Suppressor macrophage treated with lipopolysaccharide for 1 hour (primary cell): ENCODE measurements at places on chromosomes 6 and 20.

- DNase-seq: no peak
Measured at GRCh38 chr6:43105538-43106222, 29.6 kb downstream of the PTK7 start.

DNA sequence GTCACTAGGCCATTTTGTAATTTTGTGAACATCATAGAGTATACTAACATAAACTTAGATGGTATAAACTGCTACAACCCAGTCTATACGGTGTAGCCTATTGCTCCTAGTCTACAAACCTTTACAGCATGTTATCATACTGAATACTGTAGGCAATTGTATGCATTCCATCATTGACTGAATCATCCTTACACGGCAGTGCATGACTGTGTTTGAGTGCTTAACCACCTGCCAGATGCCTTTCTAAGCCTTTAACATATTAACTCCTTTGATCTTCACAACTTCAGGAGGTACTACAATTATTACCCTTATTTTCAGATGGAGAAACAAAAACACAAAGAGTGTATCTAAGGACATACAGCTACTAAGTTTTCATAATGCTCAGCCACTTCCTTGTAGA, 14.0 kb downstream of the DPPA5 start:
- DNase-seq: no peak

- DNase-seq: no peak
Measured at GRCh38 chr6:99560668-99561067, 7.8 kb downstream of the CCNC start.

DNA sequence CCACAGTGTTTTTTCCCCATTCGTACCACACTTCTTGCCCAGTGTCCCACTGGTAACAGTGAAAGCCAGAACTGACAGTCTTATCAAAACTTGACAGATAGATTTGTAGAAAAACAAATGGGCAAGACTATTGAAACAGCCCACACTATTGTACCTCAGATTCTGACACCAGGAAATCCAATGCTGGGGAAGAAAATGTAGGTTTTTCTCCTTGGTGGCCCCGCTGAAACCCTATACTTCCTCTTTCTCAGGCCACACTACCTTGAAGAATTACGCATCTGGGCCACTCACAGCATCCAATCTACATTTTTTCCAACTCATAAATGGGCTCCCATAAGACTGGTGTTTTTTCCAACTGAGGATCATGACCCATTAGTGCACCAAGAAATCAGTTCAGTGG, 90.9 kb upstream of the HDDC2 start:
- no peak for DNase-seq

DNA sequence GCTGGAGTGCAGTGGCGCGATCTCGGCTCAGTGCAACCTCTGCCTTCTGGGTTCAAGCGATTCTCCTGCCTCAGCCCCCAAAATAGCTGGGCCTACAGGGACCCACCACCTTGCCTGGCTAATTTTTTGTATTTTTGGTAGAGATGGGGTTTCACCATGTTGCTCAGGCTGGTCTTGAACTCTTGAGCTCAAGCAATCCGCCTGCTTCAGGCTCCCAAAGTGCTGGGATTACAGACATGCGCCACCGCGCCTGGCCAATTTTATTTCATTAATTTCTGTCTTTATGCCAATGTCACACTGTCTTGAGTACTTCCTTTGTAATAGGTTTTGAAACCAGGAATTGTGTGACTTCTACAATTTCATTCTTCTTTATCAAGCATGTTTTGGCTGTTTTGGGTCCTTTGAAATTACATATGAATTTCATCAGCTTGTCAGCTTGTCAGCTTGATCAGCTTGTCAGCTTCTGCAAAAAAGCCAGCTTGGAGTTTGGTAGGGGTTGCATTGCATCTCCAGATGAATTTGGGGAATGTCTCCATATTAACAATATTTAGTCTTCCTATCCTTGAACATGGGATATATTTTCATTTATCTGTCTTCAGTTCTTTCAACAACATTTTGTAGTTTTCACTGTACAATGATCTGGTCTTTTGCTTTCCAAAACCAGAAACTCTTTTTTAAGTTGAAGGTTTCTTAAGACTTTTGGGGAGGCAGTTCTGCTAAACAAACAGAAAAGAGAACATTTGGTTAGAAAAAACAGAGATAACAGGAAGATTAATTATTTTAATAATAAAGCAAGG, 20.8 kb downstream of the ZFAND3 start:
- DNase-seq: peak; percentile 24

GRCh38 chr20:14384416-14385175, 47.2 kb upstream of the FLRT3 start:
- no peak for DNase-seq

GRCh38 chr6:109342506-109342905, 39.8 kb downstream of the CD164 start:
- no peak for DNase-seq

DNA sequence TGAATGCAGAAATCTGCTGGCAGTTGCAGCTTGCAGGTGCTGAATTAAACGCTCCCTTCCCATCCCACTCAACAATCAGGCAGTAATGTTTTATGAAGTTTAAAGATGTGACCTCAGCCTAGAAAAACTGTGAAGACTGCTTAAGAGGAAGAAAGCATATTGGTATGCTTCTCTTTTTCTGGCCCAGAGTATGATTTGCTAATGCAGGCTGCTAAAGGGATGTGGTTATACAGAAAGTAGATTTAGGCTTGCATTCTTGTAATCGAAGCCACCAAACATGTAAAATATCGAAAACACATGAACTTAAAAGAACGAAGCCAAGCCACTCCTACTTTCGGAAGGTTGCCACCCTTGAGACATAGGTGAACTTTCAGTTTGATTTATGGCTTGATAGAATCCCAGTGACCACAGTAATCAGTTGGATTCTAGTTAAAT, 40.7 kb downstream of the MAP3K5 start:
- DNase-seq: peak; percentile 69

DNA sequence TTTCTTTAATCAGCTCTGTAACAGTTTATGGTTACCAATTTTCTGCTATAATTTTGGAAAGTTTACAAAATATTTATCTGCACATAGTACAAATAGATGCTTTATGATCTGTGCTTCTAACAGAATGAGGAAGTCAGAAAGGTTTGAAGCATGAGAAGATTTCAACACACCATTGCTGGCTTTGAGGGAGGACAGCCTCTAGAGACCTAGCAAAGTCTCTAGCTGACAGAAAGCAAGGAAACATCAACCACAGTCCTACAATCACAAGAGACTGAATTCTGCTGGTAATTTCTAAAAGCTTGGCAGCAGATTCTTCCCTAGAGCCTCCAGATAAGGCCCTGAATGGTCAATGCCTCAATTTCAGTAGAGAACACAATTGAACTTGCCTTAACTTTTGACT, 750.8 kb upstream of the SLC35B3 start:
- no peak for DNase-seq

GRCh38 chr6:137265561-137266308, 46.5 kb upstream of the IFNGR1 start:
- DNase-seq: no peak
